PC-9 (cell line): ENCODE measurements at places on chromosomes 11 and 22.

DNA sequence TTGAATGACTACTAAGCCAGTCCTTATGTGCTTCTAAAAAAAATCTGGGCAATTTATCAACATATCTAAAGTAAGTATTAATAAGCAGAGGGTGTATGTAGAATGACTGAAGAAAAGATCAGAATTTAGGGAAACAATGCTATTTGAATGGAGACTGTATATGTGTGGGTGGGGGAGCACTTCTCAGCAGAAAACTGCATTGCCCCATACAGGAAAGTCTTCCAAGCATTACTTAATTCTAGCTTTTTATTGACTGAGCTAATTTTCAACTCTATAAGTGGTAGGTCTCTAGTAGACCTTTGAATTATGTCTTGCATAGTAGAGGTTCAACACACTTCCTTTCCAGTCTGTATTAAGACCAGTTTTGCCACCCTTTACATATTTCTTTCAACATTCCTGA lies 41.7 kb downstream of the CASP12 start:
- DNase-seq, result no peak

GRCh38 chr11:34251589-34251980 lies 106.2 kb downstream of the ABTB2 start:
- DNase-seq, result no peak

DNA sequence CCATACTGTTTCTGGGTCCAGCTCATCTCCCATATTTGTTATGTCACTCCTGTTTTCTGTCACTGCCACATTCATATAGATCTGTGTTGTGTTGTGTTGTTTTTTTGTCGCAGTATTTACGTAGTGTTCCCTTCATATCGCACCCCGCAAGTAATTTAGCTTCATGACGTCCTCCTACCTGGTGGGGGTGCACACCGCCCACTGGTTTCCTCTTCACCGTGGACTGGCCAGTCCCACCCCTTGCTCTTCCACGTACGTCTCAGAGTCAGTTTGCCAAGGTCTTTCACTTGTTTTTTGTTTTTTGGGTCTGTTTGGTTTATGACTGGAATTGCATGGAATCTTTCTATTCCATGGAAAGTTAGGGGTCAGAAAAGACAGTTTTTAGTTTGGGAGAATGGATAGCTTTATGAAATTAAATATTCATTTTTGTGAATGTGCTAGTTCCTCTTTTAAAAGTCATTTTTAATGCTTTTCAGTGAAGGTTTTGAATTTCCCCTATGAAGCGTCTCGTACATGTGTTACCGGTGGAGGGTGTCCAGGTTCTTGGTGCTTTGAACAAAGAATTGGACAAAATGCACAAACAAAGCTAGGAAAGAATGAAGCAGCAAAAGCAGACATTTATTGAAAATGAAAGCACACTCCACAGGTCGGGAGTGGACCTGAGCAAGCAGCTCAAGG lies 134.3 kb downstream of the TBC1D22A start:
- DNase-seq, result no peak

DNA sequence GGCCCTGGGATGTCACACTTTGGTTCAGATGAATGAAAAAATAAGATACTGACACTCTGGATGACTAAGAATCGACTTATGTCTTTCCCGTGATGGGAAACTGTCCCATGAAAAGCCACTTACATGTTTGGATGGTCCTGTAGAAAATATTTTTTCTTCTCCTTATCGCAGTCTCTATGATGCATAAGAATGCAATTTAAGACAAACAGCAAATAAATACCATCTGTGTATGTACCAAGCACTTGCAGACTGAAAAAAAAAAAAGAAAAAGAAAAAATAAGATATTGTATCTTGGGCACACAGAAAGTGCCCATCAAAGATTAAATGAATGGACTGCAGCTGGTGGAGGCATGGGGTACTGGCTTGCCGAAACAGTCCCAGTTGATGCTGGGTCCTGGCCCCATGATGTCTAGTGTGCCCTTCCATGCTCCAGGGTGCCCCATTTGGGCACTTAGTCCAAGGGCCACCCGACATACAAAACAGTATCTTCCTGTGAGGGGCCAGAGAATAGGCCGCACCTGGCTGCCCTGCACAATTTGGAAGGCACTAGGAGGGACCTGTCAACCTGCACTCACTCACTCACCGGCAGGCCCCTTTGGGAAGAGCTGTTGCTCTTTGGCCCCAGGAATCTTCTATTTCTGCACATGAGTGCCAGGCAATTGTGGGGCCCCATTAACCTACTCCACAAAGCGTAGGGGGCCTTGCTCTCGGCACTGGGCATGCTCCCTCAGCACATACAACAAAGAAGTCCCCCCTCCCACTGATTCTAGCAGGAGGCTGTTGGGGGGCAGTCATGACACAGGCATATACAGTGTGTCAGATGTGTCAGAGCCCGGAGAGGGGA lies 2.5 kb upstream of the ZBED4 start:
- no peak for DNase-seq

DNA sequence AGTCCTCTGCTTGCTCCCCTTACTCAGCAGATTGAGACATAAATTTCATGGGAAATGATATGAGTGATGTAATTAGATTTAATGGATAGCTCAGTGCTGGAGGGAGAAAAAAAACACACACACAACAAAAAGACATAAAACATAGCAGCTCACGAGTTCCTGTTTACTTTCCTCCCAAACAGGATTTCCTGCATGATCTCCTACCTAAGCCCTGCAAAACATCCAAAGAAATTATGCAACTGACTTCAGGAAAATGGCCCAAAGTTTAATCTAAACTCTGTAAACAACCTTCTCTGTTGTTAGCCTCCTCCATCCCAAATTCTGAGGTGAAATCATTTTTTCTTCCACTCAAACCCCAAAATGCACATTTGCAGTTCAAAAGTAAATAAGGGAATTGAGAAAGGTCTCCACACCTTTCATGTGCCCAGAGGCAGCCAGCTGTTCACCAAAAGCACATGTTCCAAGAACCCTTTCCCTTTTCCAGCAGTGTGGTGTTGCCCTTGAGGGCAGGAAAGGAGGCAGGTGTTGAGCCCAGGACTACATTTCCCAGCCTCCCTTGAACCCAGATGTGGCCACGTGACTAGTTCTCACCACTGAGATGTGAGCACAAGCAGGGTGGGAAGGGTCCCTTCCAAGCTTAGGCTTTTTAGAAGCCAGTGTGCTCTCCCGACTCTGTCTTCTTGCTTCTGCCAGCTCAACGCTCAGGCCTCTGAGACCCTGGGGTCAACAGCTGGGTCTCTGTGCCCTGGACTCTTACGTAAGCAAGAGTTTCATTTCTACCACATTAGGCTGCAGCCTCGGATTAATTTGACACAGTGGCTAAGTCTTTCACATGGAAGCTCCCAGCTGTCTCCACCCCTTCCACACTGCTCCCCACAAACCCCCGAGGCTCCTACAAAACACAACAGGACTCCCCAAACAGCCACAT lies 301.2 kb downstream of the CTTN start:
- no peak for DNase-seq

- DNase-seq, result no peak
Observed at GRCh38 chr11:107203656-107204055, 185.4 kb upstream of the GUCY1A2 start.

DNA sequence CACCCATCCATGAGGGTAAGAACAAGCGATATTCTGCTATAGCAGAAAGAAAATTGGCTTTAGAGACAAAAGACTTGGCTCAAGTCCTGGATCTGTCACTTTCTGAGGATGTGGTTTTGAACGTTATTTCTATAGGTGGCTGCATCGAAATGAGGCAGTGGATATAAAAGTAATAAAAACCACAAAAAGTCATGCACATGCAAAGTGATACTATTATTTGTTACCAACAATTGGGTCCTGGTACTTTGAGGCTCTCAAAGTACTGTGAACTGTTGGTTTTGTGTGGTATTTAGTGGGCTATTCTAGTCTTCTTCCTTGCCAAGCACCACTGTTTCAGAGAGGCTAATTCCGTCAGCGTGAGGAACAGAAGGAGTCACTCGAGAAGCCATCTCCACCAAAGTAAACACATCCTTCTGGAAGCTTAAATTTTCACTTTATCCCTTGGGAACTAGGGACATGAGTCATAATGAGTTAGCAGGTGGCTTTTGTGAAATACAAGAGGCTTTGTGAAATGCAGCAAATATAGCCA lies 13.1 kb downstream of the UBASH3B start:
- DNase-seq, result no peak

GRCh38 chr11:3686751-3687150 lies 15.6 kb upstream of the CHRNA10 start:
- no peak for DNase-seq

DNA sequence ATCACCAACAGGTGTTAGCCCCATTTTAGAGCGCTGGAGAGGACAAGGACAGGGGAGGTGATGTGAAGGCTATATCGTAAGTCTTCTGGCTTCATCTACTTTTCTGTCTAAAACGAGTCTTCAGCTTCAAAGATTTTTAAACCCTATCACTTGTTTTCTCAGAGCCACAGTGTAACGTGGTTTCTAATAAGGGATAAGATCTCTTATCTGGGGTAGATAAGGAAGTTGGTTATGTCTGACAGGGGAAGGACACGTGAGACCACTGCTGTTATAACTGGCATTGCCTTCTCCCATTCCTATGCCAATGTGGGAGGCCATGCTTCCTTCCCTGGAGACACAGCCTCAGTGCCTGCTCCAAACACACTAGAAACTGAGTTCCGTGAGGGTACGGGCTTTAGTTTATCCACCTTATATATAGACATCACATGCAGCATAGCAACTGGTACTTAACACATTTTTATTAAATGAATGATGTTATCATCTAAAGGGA lies 39.3 kb downstream of the LARGE2 start:
- no peak for DNase-seq

DNA sequence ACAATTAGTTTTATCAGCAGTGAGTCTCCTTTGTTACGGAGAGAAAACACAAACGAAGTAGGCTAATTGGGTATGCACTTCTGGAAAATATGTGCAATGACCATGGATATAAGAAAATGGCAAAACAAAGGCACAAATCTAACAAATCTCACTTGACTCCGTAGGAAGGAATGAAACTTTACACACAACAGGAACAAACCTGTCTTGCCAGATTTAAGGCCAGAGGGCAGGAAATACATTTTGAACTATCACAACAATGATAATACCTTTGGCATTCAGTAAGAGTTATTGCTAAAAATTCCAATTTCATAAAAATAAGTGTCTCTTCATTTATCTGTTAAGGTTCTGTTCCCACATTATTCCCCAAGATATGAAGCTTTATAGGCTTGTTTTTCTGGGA lies 36.6 kb downstream of the SLC25A17 start:
- peak; percentile 23 for DNase-seq

DNA sequence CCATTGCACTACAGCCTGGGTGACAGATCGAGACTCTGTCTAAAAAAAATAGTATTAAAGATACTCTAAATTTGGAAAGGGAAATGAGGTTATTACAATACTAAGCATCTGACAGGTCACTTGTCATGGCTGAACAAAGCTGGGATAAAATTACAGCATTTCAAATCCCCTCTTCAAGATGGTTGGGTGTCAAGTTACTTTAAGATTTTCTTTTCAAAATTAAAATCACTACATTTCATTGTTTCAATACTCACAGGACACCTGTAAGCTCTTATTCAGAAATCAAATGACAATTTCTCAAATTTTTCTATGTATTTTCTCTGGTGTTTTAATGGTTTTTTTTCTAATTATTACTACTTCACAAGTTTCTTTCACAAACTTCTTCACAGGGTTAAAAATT lies 5.7 kb downstream of the TAF1D start:
- no peak for DNase-seq

DNA sequence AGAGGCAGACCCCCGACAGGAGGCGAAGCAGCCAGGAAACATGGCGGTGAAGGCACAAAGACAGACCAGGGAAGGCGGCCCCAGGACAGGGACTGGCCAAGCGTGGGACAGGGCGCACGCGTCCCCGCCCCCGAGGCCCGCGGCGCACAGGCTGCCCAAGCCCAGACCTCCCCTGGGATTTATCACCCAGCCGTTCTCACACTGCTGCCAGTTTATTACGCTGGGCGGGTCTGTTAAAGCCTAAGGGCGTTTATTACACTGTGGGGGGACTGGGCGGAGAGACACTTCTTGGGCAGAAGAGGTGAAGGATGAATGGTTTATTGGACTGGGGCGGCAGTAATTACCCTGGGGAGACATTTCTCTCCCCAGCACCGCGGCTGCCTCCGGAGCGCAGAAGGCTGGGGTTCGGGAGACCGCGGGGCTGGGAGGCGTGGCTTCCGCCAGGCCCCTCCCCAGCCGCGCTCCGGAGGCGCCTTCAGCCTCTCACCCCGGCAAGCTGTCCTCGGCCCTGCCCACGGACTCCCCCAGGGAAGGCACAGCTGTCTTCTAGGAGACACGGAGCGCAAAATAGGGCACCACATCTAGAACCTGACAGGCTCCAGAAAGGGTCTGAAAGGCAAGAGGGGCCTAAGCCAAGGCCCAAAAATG lies 47.1 kb downstream of the SLC22A12 start:
- no peak for DNase-seq

- no peak for DNase-seq
Observed at GRCh38 chr22:27440304-27440865, 361.2 kb downstream of the MN1 start.

- peak; percentile 5 for DNase-seq
Observed at GRCh38 chr11:129992161-129992944, 10.3 kb downstream of the PRDM10 start.

DNA sequence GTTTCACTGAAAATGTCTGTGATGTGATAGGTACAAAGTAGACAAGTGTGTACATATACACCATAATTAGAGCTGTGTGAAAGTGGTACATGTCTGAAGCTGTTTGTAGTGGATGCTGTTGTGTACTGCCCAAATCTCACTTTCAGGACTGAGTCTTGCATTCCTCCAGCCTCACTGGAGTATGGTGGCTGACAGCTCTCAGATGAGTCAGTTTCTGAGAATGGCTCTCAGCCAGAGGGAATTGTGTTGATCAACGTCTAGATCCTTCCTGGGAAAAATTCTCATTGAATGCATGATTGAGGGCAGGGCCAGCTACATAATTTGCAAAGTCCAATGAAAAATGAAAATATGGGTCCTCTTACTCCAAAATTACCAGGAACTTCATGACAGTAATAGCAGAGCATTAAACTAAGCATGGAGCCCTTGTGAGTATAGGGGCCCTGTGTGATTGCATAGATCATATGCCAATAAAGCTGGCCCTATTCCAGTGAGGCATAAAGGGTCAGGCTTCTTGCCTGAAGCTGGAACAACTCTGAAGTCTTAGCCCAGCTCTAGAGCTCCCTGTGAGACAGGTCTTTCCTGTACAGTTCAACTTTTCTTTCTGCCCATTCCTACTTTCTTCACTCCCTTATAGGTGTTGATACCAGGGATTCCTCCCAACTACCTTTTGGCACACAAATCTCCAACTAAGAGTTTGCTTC lies 10.8 kb upstream of the CYP2R1 start:
- no peak for DNase-seq

- no peak for DNase-seq
Observed at GRCh38 chr11:61053191-61053590, 49.1 kb upstream of the CD5 start.

DNA sequence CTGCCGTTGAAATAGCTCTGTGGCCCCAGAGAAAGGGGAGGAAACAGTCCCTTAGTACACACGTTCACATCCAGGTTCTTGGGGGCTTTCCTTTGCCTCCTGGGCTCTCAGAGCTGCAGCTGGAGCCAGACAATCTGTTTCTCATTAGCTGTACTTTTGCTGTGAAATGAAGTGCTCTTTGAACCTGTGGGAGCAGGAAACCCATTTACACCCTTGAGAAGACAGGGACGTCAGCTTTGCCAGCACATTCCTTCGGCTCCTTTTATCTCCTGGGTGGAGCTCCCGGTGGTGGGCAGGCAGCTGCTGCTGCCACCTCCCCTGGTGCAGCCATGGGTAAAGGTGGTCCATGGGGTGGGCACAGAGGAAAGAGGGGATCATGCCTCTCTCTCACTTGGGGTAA lies 80.6 kb upstream of the TIMP3 start:
- DNase-seq, result no peak

GRCh38 chr11:123183391-123184099 lies 11.5 kb downstream of the CLMP start:
- DNase-seq, result peak; percentile 57

- no peak for DNase-seq
Observed at GRCh38 chr11:68688881-68689280, 4.5 kb downstream of the GAL start.
